ENCODE measurements at places on chromosomes 5 and 9.

DNA sequence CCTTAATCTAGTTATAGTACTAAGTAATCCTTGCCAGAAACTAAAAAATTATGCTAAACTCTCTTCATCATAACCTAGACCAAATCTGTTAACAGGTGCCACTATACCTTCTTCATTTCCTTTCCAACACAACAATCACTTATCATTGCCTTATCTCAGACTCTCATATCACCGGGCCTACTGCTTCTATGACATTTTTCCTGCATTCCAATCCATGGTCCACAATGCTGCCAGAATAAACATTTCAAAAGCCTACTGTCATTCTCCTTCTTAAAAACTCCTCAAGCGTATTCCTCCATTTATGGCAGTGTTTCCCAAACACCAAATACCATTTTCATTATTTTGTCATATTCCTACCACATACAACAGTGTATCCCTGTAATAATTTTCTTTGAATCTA, 6.5 kb downstream of the PPP6C start:
- DNase-seq, result no peak

GRCh38 chr9:100505564-100506159, 32.7 kb downstream of the TMEFF1 start:
- peak; percentile 75 for DNase-seq

DNA sequence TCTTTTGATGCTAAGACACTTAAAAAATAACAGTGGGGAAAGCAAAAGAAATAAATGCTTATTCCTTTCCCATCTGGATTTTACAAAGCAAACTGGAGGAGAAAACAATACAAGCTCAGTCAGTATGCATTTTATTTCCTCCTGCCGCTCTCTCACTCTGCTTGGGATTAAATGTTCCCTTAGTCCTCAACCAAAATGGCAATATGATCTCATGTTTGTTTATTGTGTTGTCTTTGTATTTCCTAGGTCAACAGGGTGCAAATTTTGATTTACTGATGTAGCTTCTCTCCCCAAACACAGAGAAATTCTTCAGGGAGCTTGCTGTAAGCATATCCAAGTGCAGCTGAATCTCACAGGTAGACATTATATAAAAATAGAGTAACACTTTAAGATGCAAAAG, 92.1 kb upstream of the ERBIN start:
- no peak for DNase-seq

- DNase-seq, result peak; percentile 43
These were observed 46.7 kb downstream of the GDNF start for GRCh38 chr5:37792975-37793631.

DNA sequence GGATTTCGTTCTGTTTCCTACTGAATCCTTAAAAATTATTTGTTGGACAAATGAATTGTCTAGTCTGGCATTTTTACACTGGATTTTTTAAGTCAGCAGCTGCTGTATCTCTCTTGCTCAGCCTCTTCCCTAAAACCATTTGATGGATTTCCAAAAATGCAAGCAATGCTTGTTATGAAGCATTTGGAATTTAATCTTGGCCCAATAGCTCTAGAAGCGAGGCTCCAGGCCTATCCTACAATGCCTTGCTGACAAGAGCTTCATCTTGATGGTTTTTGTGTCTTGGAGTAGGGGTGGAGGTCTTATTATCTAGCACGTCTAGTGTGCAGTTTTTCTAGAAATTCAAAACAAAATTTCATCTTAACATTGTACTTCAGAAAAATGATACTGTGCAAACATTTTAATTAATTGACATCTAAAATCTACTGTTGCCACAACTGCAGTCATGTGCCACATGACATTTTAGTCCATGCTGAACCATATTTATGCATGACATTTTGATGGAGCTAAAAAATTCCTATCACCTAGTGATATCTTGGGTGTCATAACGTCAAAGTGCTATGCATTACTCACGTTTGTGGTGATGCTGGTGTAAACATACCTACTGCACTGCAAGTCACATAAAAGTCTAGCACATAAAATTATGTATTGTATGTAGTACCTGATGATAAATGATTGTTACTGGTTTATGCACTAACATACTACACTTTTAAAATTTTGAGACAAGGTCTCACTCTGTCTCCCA, 5.9 kb upstream of the RAD23B start:
- no peak for DNase-seq

DNA sequence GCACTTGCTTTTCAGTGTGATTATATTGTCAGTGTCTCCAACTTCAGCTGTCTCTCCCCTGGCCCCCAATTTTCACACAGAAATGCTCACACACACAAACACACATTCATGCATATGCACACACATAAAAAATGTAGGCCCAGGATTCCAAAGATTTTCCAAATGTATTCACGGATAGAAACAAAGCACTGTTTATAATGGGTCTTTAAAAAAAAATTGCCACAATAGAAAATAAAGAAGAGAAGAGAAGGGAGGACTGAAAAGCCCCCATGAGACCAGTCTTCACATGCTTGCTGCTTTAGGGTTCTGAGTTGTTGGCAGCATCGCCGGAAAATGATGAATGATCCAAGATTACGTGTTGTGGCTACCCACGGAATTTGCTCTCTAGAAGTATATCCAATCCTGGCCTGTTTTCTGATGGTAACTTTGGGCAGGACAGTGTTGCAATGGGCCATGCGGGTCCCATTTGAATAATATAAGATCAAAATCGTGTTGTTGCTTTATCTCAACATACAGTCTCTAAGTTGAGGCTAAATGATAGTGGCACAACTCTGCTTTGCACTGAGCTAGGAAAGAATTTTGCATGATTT, 36.2 kb upstream of the ACO1 start:
- no peak for DNase-seq

DNA sequence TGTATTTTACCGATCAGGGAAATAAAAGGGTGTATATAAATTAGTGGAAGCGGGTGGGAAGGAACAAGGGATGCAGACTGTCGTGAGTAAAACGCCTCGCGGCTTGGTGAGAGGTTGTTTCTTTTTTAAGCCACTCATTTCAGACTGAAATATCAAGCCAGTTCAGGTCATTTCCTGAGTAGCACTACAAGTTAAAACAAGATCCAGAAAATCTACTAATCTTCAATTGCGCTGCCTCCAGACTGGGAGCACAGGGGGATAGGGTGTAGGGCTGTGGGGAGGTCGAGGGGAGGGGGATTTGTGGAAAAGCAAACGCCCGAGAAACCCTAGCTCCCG, 140.8 kb downstream of the TSSK1B start:
- no peak for DNase-seq

GRCh38 chr5:124867137-124867704, 120.8 kb upstream of the ZNF608 start:
- DNase-seq, result no peak

GRCh38 chr9:121023064-121023463, 27.0 kb downstream of the C5 start:
- DNase-seq, result no peak

DNA sequence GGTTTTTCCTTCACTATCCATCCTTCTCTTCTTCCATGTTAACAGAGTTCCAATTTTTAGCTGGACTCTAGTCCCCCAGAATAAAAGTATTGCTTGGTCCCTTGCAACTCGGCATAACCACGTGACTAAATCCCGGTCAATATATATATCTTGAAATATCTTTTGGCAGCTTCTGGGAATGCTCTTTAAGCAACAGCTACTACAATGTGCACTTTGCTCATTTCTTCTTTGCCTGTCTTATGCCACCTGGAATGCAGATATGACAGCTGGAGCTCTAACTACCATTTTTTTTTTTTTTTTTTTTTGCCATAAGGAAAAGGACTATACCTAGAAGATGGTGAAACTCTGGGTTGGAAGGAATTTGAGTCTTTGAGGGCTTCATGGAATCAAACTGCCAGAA, 82.6 kb downstream of the GCNT4 start:
- DNase-seq, result no peak

- no peak for DNase-seq
These were observed 108.1 kb upstream of the IER5L start for GRCh38 chr9:129285979-129286772.

DNA sequence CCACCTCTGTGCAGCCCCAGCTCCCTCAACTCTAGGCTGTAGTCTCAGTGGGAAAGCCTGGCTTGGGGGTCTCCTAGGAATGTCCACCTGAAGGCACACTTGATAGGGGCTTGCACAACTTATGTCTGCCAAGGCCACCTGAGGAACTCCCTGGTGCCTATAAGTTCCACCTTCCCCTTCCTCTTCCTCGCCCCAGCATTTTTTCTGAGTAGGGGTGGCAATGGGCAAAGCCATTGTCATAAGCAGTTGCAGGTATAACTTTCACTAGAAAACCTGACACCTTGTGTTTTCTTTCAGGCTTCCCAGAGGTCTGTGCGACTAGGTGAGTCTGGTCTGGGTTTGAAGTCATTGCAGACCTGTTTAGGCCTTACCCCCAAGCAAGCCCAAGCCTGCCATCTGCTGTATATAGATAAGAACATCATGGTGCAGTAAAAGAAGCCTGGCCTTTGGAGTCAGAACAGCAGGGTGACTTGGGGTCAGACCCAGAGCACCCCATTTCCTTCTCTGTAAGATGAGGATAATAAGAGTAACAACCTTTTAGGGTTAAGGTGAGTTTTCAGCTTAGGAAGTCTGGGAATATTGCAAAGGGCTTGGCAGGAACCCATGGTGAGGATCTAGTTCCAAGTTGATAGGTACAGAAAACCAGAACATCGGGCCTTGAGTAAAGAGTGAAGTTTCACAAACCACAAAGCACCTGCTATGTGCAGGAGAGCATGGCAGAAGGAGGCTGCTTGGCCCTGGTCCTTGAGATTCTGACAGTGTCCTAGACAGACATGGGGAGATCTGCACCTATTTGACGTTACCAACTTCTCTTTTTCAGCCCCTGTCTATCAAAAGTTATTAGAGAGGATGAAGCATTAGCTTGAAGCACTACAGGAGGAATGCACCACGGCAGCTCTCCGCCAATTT, 33.8 kb downstream of the TGFBI start:
- peak; percentile 64 for DNase-seq

- no peak for DNase-seq
These were observed 113.5 kb upstream of the SPOCK1 start for GRCh38 chr5:137612576-137612975.

DNA sequence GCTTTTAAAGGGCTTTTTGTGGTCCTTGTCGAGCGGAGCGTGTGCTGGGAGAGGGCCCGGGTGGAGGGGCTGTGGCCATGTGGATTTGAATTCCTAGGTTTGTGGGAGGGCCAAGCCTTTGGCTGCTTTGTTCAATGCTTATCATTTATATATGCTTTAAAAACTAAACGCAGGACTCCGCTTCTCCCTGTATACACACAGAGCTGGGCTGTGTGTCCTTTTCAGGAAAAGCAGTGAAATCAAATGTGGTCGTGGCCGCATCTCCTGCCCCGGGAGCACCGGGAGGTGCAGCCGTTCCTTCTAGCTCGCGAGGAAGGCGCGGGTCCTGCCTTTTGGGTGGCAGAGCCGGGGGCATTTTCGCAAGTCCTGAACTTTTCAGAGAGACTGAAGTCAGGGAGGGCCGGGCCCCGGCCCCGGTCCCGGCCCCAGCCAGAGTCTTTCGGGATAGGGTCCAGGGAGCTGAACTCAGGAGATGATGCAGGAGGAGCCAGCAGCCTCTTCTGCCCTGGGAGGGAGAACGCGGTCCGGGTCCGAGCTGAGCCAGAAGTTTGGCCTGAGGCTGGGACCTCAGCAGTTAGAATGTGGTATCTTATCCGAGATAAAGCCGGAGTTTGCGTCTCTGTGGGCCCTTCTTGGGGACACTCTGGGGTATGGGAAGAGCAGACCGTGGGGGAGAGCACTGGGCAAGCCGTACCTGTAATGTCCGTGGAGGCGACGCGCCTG, 158.8 kb downstream of the C9orf152 start:
- DNase-seq, result peak; percentile 47

DNA sequence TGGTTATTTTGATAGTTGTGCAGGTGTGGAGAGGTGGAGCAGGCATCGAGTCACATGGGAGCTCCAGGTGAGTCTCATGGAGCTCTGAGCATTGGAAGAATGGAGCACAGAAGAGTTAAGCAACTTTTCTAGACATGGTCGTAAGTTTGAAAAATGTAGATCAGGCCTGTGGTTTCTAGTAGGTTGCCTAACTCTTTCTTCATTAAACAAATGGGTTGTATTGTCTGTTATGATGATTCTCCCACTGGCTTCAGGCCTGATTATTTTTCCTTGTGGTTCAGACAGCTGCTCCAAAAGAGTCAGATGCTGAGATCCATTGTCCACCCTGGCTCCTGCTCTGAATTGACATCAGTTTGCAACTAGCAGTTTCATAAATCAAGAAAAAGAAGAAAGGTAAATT, 80.3 kb upstream of the RPS23 start:
- no peak for DNase-seq

DNA sequence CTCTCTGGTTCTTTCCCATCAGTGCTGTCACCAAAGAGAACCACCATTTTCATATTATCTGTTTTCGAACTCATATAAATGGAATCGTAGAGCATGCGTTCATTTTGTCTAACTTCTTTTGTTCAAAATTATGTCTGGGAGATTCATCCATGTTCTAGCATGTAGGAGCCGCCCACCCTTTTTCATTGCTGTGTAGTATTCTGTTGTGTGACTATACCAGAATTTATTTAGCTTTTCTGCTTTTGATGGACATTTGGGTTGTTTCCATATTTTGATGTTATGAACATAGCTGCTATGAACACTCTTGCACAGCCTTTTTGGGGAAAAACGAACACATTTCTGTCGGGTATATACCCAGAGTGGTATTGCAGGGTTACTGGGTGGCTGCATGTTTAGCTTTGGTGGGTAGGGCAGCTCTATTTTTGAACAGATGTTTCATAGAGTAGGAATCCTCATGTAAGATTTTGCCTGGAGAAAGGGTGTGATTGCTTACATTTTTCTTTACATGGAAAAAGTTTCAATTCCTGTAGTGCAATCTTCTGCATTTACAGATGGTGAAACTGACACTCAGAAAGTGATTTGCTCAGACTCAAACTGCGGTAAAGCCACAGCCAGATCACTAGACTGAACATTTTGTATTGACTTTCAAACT, 100.2 kb upstream of the IL12B start:
- DNase-seq, result no peak

DNA sequence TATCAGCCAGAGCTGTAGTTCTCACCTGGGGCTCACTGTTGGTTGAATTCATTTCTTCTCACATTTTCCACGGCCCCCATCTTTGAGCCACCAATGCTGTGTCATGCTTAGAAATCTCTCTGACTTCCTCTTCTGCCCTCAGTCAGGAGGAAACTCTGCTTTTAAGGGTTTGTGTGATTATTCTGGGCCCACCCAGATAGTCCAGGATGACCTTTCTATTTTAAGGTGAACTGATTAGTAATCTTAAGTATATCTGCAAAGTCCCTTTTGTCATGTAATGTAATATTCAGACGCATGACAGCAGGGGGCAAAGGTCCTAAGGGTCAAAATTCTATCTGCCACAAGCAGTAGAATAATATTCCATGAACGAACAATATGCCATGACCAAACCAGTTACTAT, 88.4 kb downstream of the AK8 start:
- DNase-seq, result no peak

DNA sequence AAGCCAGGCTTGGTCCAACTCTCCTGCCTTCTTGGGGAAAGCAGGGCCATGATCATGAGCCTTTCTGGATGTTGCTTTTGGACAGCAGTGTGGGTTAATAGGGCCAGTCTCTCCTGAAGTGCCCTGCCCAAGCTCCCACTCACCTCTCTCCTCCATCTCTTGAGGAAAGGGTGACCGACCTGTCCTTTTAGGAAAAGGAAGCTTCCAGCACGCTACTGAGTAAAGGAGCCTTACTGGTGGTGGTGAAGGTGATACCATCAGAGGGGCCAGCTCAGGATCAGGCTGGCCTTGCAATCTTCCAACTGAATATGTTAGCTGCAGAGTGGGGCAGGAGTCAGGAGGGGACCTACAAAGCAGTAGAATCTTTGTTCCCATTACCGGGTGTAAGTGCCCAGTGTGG, 2.2 kb upstream of the RGS3 start:
- DNase-seq, result no peak

All from RKO (cell line).